ENCODE measurements at places on chromosomes 4 and X. TPM values are rescaled to one million over a fixed set of nuclear protein-coding genes. Genes with fewer than 3 reads are reported as not detected.

The VSIG4 gene
- not detected for total RNA-seq

GRCh38 chrX:13808865-13809264 is 8.0 kb downstream of the GPM6B start:
- H3K36me3 ChIP-seq, result no peaks in the 10 kb centered on the region
- H3K27ac ChIP-seq, result no peak overlapping the region
- no peaks in the 10 kb centered on the region for H3K4me1 ChIP-seq
- H3K27me3 ChIP-seq, result no peaks in the 10 kb centered on the region
- no peak overlapping the region for H3K4me3 ChIP-seq

DNA sequence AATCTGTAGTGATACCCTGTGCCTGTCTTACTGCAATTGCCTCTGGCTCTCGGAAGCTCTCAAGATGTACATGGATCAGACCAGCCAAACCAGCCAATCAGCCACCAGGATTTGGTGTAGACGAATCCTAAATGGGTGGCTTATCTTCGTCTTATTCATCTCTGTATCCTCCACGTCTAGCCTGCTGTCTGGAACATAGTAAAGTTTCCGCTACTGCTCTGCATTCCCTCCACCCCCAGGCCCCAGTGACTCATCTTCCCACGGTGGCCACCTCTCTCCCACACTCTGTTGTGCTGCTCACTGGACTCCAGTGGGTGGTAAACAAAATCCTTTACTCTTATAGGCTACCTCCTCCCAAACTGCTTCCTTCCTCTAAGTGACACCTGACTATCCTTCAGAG is 37.8 kb downstream of the SEPTIN6 start:
- no peaks in the 10 kb centered on the region for H3K36me3 ChIP-seq
- H3K4me3 ChIP-seq, result no peak overlapping the region
- H3K27ac ChIP-seq, result no peak overlapping the region
- peaks cover 2% of the 10 kb centered on the region for H3K4me1 ChIP-seq
- peak; percentile 63 for DNase-seq
- no peaks in the 10 kb centered on the region for H3K27me3 ChIP-seq

The TAF9B gene
- 29.1 TPM for total RNA-seq

DNA sequence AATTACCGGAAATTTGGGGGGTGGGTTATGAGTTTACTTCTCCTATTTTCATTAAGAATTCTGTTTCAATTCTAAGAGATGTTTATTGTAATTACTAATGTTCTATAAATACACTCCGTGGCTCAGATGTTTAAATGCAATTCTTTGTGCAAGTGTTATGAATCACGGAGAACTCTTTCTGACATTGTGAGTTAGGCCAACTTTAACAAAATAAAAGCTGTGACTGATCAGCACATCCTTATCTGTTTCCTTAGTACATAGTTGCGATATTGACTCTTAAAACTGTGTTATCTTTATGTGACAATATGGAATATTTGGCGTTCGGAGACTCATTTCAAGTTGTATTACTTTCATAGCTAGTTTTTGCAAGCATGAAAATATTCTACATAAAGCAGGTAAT is 902 bp downstream of the KLHL4 start:
- H3K27ac ChIP-seq, result no peak overlapping the region
- H3K36me3 ChIP-seq, result no peaks in the 10 kb centered on the region
- no peak overlapping the region for H3K4me3 ChIP-seq

- no peak overlapping the region for H3K4me3 ChIP-seq
- no peaks in the 10 kb centered on the region for H3K27me3 ChIP-seq
- H3K36me3 ChIP-seq, result no peaks in the 10 kb centered on the region
- H3K4me1 ChIP-seq, result no peaks in the 10 kb centered on the region
- H3K27ac ChIP-seq, result no peak overlapping the region
Observed at GRCh38 chrX:118574666-118575065, 79.1 kb downstream of the DOCK11 start.

DNA sequence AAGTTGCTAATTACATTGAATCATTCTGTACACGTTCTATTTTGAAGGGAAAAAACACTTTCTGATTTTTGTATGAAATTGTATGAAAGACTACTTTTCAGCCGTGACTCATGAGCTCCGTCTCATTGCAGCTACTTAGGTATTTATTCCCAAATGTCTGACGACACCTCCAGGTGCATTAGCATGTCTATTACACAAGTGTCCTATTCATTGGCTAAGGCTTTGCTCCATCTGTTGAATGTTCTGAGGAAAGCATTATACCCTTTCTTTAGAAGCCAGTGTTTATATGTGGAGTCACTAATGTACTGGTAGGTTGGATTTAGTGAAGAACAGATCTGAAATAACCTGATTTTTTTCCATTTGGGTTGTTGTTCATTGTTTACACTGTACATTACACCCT is 51.8 kb downstream of the MAP7D3 start:
- DNase-seq, result peak; percentile 56
- peak overlapping the region; percentile 51 for H3K27ac ChIP-seq
- H3K4me1 ChIP-seq, result peaks cover 10% of the 10 kb centered on the region
- no peaks in the 10 kb centered on the region for H3K27me3 ChIP-seq
- H3K4me3 ChIP-seq, result no peak overlapping the region

DNA sequence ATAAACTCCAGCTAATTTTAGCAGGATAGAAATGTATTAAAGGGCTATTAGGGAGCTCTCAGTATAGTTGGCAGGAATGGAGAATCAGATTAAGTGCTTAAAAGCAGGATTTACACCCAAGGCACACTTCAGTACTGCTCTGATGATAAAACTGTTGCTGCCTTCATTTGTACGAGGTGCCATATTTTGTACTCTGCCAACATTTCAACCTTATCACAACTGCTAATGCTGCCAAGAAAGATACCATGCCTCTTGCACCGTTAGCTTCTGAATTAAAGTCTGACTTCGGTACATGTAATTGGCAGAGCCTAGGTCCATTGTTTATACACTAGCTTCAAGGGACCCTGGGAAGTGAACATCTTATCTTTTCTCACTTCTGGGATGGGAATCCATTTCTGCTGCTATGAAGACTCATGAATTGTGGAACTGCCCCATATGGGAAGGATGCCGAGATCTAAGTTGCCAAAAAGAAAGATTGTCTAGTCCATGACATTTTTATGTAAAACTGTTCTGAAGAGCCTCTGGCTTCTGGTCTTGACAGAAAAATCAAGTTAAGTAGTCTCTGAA is 624.0 kb upstream of the IGFBP7 start:
- H3K4me1 ChIP-seq, result no peaks in the 10 kb centered on the region
- no peak overlapping the region for H3K4me3 ChIP-seq
- H3K27ac ChIP-seq, result no peak overlapping the region

DNA sequence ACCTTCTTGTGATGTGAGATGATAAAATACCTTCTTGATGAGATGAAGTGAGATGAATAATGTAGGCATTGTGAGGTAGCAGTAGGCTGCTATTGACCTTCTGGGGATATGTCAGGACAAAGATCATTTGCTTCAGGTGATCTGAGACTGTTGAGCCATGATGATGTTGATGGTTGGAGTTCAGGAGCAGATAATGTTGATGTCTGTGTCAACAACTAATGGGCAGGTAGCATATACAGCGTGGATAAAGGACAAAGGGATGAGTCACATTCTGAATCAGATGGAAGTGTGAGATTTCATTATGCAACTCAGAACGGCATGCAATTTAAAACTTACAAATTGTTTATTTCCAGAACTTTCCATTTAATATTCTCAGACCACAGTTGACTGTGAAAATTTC is 57.3 kb downstream of the RAP1GDS1 start:
- peaks cover 4% of the 10 kb centered on the region for H3K4me1 ChIP-seq
- no peaks in the 10 kb centered on the region for H3K36me3 ChIP-seq
- H3K27ac ChIP-seq, result no peak overlapping the region
- no peak overlapping the region for H3K4me3 ChIP-seq
- H3K27me3 ChIP-seq, result no peaks in the 10 kb centered on the region

GRCh38 chr4:32569861-32570260 is 1849.7 kb downstream of the PCDH7 start:
- H3K36me3 ChIP-seq, result no peaks in the 10 kb centered on the region
- no peaks in the 10 kb centered on the region for H3K4me1 ChIP-seq
- H3K4me3 ChIP-seq, result no peak overlapping the region
- H3K27ac ChIP-seq, result no peak overlapping the region
- no peaks in the 10 kb centered on the region for H3K27me3 ChIP-seq

The DGKK gene
- total RNA-seq, result not detected

DNA sequence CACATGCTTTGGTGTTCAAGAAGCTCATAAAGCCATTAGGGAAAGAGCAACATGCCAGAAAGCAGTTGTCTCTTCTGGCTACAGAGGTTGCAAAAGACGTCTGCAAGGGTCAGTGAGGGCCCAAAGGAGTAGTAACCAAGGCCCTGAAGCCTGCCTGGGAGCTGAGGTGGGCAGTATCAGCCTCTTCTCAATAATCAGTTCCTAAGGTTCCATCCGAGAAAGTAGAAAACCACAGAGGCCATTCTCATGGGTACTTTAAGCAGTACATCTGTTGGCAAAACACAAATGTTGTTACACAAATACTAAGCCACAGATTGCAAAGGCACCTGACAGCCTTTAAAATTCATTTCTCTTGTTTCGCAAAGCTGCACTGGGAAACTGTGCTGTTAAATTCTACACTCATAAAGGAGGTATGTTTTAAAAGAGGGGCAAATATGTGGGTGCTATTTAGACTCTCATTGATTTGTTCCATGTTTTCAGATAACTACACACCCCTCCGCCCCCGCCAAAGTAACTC is 37.7 kb downstream of the MECP2 start:
- no peak overlapping the region for H3K4me3 ChIP-seq
- H3K4me1 ChIP-seq, result no peaks in the 10 kb centered on the region
- no peak for DNase-seq

DNA sequence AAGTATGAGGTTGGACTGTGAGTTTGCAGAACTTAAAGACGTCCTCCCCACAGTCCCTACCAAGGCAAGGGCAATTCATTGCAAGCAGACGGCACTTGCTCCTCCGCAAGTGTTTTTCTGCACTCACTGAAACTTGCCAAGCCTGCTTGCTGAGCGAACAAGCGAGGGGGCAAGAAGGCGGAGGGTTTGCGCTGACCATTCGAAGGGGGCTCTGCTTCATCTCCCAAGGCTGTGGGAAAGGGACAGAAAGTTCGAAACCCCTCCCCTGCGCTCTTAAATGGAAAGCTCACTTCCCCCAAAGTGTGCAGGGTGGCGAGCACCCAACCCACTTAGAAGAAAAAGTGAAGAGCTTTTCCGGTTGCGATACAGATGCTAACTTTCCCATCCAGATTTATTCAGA is 1.4 kb downstream of the MID1 start:
- peak overlapping the region; percentile 58 for H3K27ac ChIP-seq
- no peaks in the 10 kb centered on the region for H3K27me3 ChIP-seq
- H3K4me1 ChIP-seq, result peaks cover 2% of the 10 kb centered on the region
- DNase-seq, result no peak
- peak overlapping the region; percentile 62 for H3K4me3 ChIP-seq

DNA sequence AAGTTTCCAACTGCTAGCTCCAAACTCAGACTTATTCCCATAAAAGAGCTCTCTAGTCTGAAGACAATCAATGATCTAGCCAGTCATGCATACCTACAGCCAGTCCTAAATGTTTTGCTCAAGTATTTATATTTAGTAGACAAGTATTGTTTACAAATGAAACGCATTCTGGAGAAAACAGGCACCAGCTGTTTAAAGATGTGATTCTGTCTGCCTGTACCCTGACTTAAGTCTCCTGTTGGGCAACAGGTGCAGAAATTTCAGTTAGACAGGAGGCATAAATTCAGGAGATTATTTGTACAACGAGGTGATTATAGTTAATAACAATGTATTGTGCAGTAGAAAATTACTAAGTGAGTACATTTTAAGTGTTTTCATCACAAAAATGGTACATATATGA is 28.9 kb downstream of the LNX1 start:
- no peak overlapping the region for H3K27ac ChIP-seq
- peaks cover 5% of the 10 kb centered on the region for H3K4me1 ChIP-seq
- H3K36me3 ChIP-seq, result no peaks in the 10 kb centered on the region
- no peak overlapping the region for H3K4me3 ChIP-seq
- H3K27me3 ChIP-seq, result no peaks in the 10 kb centered on the region

The USP38 gene
- total RNA-seq, result 15.7 TPM

The ARMCX5 gene
- total RNA-seq, result 12.8 TPM

The XK gene
- total RNA-seq, result 0.17 TPM

The SMS gene
- total RNA-seq, result 252 TPM

GRCh38 chrX:29555465-29556091 is 659.8 kb upstream of the MAGEB2 start:
- H3K36me3 ChIP-seq, result no peaks in the 10 kb centered on the region
- DNase-seq, result no peak
- no peak overlapping the region for H3K4me3 ChIP-seq
- no peak overlapping the region for H3K27ac ChIP-seq
- H3K4me1 ChIP-seq, result no peaks in the 10 kb centered on the region

DNA sequence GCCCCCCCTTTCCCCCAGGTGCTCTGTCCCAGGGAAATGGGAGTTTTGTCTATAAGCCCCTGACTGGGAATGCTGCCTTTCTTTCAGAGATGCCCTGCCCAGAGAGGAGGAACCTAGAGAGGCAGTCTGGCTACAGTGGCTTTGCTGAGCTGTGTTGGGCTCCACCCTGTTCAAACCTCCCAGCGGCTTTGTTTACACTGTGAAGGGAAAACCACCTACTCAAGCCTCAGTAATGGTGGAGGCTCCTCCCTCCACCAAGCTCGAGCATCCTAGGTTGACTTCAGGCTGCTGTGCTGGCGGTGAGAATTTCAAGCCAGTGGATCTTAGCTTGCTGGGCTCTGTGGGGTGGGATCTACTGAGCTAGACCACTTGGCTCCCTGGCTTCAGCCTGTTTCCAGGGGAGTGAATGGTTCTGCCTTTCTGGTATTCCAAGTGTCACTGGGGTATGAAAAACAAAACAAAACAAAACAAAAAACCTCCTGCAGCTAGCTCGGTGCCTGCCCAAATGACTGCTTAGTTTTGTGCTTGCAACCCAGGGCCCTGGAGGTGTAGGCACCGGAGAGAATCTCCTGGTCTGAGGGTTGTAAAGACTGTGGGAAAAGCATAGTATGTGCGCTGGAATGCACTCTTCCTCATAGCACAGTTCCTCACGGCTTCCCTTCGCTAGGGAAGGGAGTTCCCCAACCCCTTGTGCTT is 41.7 kb downstream of the ITM2A start:
- H3K36me3 ChIP-seq, result no peaks in the 10 kb centered on the region
- no peaks in the 10 kb centered on the region for H3K4me1 ChIP-seq
- no peak for DNase-seq
- no peak overlapping the region for H3K27ac ChIP-seq
- no peak overlapping the region for H3K4me3 ChIP-seq

DNA sequence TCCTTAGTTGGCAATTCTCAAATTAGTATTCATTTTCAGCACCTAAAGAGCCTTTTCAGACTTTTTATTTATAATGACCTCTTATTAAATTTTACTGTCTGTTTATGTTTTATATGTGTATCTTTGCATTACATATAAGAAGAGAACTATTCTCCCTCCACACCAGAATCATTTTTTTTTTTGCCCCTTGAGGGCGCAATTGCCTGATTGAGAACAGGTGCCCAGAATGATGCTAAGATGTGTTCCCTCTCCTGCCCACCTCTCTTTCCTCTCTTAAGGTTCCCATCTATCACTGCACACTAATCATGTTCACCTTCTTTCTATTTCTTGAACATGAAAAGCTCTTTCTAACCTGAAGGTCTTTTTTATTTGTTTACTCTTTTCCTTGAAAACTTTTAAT is 44.2 kb upstream of the ADAM29 start:
- DNase-seq, result no peak
- no peak overlapping the region for H3K27ac ChIP-seq
- H3K4me1 ChIP-seq, result no peaks in the 10 kb centered on the region
- no peaks in the 10 kb centered on the region for H3K36me3 ChIP-seq
- H3K4me3 ChIP-seq, result no peak overlapping the region

The RRH gene
- under 0.01 TPM for total RNA-seq

Measured in fibroblast of lung (primary cell).